ENCODE measurements at places on chromosomes 13 and 19.

DNA sequence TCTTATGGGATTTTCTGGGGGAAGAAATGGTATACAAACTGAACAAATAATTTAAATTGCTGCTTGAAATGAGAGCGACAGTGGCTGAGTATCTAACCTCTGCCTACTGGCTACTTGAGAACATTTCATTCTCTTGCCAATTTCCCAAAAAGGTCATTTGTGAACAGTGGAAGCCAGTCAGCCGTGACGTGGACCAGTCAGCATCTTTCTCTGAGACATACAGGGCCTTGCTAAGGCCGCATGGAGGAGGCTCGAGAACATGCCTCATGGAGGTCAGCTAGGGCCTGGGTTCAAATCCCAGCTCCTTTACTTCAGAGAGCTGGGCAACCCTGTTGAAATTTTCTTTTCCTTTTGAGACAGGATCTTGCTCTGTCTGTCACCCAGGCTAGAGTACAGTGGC lies 20.3 kb downstream of the ZC3H4 start:
- DNase-seq, result no peak

- DNase-seq, result no peak
Observed at GRCh38 chr13:113184568-113185440, 23.7 kb downstream of the PCID2 start.

DNA sequence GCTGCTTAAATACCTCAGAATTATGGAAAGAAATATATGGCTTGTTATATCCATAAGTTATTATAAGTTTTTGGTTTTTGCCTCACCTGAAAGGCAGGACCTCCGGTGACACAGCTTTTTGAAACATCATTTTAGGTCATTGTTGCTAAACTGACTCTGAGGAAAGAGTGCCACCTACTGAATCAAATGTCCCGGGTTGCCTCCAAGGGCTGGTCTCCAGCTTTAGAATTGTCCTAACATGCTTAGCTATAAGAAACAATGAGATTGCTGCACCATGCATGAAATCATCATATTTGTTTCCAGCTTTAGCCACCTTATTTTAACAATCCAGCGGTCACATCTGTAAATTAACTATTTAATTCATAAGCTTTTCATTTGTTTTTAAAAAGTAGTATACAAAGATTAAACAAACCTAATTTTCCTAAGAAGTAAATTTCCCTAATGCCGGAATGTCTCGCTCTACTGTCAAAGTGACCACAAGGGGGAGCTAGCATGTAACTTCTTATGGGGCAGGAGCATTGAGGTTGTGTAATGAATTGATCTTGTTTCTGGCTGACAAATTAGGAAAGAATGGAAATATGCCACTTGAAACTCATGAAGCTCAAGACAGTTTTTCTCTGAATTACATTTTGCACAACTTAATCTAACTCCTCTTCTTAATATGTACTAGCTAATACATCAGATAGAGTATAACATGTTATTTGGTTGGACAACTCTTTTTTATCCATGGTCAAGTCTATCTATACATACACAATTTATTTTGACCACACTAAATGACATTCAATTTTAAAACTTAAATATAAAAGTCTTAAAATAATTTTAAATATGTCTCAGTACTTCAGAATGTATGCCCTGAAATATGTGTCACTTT lies 6.7 kb upstream of the PCDH17 start:
- DNase-seq, result no peak

DNA sequence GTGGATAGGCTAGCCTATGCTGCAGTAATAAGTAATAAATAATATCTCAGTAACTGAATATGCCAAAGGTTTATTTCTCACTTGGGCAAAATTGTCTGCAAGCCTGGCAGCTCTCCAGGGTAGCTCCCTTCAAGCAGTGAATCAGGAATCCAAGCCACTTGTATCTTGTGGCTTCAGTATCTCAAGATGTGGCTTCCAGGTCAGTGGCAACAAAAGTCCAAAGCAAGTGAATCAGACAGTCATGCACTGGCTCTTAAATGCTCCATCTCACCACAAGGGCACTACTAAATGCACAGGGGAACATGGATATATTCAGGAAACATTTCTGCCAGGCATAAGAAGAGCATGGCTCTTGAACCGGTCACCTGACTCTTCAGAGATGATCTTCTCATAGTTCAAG lies 126.3 kb downstream of the KCTD12 start:
- DNase-seq, result no peak

DNA sequence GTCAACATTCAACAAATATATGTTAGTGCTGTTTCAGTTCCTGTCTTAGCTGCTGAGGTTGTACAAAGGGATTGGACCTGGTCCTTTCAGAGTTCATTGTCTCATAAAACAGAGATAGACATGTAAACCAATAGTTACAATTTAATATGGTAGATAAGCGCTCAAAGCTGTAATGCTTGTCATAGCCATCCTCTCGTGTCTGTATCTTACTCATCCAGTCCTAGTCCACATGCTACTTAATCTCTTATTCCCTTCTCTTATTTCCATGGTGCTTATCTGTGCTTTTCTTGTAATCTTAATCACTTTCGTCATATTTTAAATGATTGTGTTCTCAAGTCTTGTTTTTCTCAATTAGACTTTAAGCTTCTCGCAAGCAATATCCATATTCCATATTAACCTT lies 185.2 kb upstream of the OBI1 start:
- DNase-seq, result no peak

DNA sequence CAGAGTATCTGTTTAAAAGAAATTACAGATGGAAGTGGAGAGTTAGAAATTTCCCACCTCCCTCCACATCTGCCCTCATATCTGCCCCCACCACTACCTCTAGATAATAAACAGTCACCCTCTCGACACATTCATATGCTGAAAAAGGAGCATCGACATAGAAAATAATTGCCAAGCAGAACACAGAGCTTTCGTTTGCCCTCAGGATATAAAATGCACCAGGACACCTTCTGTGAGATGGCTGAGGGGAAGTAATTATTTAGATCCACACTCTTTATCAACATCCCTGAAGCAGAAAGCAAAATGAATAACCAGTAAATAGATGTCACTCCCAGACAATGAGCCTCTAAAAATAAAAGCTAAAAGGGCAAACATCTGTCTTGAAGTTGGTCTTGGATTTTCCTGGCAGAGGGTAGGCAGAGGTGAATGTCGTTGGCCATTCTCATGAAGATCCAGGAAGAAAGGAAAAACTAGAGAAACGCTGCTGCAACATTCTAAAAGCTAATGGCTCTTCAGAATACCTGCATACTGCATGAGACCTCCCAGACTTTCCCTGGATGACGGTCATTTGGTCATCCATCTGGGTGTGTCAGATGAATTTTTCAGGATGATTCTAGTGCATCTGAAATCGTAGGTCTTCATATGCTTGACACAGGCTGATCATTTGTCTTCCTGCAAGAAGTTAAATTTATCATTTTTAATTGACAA lies 527.5 kb downstream of the RFC3 start:
- no peak for DNase-seq

DNA sequence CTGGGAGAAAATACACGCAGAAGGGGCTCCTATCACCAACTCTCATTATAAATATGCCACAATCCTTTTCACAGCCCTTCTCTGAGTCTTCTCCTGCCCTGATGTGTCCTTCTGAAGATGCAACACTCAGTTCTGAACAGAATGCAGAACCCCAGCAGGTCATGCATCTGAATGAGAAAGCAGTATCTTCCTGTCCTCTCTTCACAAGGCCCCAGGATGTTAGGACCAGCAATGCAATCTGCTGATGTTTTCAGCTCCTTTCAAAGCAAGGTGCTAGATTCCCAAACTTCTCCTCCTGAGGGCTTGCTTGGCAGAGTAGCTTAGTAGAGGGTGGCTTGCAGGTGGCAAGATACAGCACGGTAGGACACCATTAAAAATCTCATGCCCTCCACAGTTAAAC lies 22.3 kb upstream of the DOCK9 start:
- DNase-seq, result no peak

DNA sequence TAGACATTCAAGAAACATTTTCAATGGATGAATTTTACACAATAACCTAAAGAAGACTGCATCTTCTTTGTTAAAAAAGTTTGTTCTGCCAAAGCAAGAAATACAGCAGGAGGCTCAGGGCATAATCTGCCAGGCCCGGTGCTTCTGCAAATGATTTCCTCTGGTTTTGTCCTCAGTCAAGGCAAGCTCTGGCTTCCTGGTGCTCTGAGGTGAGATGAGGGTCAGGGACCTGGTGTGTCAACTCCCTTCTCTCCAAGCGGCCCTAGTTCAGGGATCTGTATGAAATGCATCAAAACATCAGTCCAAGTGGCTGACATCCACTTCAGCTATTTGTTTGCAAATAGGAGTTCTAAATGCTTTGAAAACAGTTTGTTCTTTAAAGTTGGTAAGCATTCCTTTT lies 31.6 kb downstream of the LACC1 start:
- no peak for DNase-seq

GRCh38 chr13:40031031-40031430 lies 375.6 kb downstream of the COG6 start:
- no peak for DNase-seq

DNA sequence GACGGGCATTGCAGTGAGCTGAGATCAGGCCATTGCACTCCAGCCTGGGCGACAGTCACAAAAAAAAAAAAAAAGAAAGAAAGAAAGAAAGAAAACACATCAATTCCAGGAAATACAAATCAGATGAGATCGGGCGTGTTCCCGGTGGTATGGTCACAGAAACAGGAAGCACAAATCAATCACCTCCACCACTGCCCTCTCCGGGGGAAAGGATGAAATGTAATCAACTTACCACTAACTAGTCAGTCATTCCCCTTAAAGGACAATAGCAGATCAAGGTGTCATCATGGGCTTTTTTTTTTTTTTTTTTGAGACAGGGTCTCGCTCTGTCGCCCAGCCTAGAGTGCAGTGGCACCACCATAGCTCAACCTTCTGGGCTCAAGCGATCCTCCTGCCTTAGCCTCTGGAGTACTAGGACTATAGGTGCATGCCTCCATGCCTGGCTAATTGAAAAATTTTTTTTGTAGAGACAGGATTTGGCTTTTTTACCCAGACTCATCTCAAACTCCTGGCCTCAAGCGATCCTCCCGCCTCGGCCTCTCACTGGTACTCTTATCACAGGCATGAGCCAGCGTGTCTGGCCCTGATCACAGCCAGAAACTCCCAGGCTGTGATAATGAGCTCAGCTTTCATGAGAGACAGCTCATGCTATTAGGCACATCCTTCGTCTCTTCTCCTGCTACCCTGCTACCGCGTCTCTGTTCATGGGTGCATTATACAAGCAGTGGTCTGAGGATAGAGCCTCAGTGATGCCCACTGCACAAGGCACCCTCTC lies 6.8 kb upstream of the DPRX start:
- DNase-seq, result no peak

DNA sequence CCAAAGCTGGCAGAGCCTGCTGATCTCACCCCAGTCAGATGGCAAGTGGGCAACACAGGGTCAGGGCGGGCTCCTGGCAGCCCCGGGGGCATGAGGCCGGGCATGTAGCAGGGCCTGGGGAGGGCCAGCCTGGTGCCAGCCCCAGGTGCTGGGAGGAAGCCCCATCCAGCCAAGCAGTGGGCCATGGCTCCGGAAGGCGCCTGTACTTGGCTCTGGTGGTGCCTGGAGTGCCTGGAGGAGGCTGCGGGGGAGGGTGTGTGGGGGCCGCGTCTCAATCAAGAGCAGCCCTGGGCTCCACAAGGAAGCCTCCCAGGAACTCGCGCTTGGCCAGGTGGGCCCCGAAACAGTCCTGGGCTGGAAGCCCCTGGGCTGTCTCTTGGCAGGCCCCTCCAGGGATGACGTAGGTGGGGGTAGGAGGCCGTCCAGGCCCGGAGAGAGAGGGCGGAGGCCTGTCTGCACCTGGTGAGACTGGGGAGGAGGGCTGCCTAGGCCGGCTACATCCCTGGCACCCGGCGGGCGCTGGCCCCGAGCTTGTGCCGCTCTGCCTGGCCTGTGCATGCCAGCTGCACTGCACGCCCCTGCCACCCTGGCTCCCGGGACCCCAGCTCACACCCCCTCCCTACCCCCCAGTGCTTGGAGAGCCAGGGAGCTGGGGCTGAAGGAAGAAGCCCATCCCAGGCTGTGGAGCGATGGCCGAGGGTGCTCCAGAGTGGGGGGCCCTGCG lies 45.9 kb downstream of the COMP start:
- DNase-seq, result no peak

DNA sequence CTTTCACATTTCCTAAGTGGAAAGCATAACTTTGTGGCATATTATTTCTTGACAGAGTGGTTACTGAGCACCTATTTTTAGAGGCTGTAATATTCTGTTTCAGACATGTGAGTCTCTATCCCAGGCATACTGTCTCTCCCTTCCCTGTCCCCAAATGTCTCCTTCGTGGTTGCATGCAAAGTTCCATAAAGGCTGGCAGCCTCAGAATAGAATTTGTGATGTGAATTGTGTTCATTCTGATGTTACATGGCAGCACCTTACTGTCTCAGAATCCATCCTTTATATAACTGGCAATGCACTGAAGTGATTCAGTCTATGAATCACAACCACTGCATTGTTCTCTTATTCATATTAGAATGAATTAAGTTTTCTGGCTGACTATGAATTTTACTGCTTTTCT lies 89.0 kb upstream of the SLC7A1 start:
- DNase-seq, result no peak

- DNase-seq, result no peak
Observed at GRCh38 chr13:112479389-112479788, 103.2 kb downstream of the SPACA7 start.

DNA sequence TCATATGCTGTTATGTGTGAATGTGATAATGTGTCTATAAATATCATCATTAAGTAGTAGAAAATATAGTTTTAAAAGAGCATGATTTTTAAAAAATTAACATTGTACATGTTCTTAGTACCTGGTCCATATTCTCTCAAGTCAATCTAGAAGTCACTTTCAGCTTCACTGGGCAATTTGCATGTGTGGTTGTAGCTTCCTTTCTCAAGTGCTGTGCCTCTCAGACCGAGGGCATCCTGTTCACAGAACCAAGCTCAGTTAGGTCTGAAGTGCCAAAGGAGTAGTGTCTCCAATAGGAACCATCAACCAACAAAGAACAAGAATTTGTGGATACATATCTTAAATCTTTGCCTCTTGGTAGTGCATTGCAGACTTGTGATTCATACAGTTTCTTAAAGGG lies 541.8 kb upstream of the SLC10A2 start:
- no peak for DNase-seq

DNA sequence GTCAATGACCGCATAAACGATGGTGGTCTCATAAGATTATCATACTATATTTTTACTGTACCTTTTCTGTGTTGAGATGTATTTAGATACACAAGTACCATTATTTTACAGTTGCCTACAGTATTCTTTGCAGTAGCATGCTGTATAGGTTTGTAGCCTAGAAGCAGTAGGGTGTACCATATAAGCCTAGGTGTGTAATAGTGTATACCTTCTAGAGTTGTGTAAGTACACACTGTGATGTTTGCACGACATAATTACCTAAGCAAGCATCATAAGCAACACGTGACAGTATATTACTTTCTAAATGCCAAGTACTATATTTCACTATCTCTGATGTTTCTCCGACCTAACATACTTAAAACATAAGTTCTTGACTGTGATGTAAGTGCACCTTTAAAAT lies 2.7 kb downstream of the LPAR6 start:
- no peak for DNase-seq

- no peak for DNase-seq
Observed at GRCh38 chr13:49908637-49909036, 27.5 kb downstream of the SPRYD7 start.

GRCh38 chr19:37987356-37988332 lies 80.6 kb downstream of the SIPA1L3 start:
- no peak for DNase-seq

Data from aorta (tissue), 5 donors.